ENCODE measurements at places on chromosomes 6 and 20.

DNA sequence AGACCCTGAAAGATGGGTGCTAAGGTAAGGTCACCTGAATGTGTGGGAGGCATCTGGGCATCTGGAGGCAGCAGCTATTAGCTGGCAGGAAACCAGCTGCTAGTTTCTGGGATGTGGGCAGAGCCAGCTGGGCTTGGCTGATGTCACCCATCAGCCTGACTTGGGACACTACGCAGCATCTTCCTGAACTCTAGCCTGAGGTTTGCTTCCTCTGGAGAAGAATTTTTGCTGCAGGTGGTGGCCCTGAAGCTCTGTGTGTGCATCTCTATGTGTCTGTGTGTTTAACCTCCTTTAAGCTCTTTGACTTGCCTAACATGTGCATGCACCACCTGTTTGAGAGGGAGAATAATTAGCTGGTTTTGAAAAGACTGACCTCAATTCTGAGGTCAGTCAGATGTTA, 465.1 kb upstream of the CHD6 start:
- DNase-seq: peak; percentile 28

- no peak for DNase-seq
Measured at GRCh38 chr6:37731888-37732287, 34.2 kb upstream of the MDGA1 start.

DNA sequence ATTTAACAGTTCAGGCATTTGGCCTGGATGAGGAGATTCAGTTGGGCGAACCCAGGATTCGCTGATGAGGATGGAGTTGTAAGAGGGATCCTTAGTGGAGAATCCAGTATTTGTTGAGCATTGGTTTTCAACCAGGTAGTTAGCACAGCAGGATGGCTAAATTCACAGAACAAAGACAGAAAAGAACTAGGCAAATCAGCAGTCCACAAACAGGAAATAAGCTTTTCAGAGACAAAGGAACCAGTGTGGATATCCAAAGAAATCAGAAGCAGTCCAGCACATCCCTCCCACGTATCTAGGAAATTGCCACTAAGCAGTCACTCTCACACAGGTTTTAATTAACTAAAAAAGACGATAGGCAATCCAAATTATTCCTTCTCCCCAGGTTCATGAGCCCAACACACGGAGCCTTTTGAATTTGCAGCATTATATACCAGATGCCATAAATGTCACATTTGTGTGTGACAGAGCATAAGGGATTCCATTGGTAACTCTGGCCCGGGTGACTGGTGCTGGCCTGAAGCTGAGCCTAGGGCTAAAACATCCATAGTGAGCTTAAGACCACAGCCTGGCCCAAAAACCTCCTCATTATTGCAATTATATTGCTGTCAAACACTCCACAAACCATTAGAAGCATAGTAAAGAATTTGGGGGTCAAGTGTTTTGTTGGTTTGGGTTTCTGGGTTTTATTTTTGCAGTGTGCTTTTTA, 131.5 kb downstream of the SOBP start:
- DNase-seq: no peak

GRCh38 chr6:108622641-108623298, 62.1 kb downstream of the FOXO3 start:
- DNase-seq: no peak

DNA sequence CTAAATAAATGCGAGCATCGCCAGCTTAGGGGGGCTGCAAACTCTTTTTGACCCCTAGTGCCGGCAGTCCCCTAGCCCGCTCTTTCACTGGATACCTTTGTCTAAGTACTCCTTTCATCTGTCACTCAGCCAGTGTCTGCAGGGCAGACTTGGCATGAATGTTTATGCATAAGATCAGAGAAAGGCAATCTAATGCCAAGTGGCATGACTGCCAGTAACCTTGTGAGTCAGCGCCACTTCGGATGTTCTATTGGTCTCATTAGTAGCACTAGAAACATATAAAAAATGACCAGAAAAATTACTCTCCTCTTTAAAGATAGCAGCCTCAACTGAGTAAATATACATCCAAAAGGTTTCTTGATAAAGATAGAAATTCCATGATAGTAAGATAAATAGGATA, 192.2 kb downstream of the TBC1D32 start:
- no peak for DNase-seq

DNA sequence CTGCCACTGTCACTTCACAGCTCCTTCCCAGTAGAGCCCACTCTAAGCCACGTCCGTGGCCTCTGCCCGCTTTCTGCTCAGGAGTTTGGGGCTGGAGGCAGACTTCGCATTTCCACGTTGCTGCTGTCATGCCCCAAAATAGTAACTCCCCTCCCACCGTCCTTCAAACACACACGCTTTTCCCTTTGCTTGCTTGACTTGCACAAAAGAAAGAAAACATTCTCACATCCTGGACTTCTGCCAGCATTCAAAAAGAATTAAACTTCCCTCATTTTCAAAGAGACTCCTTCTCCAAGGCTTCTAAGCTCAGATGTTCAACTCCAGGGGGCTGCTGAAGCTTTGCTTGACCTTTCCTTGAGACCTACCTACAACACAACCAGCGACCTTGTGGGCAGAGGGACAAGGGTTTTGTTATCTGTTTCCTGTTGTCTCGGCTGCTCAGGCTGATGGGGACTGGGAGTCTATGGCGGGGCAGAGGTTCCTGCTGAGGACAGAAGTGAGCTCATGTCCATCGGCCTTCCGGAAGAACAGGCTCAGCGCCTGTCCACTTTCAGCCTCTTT, 263.8 kb upstream of the FOXQ1 start:
- no peak for DNase-seq
